Stimulated activated CD4-positive, alpha-beta T cell treated with anti-CD3 and anti-CD28 coated beads, TNF-alpha, amount 100 ng/mL, for 4 hours (primary cell): ENCODE measurements at places on chromosomes 7 and 10.

DNA sequence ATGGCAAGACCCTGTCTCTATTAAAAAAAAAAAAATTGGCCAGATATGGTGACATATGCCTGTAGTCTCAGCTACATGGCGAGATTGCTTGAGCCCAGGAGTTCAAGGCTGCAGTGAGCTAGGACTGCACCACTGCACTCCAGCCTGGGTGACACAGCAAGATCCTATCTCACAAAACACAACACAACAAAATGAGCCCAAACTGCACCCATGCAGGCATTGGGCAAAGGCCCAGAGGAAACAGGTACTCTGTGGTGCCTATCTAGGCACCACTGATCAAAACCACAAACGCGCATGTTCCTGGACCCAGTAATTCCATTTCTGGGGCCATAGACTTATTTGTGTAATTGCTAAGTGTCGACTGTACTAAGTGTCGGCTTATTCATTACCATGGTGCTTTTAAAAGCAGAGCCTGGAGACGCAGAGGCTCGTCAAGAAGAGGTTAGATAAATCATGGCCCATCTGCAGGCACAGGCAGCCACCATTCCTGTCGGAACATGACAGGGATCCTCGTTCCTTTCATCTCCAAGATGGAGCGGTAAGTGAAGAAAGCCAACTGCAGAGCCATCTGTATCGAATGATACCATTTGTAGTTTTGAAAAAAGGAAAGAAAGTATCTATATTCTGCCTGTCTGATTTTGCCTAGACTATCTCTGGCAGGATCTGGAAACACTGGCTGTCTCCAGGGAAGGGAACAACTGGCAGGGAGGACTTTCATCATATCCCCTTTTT lies 160.4 kb upstream of the RHEB start:
- DNase-seq = no peak

DNA sequence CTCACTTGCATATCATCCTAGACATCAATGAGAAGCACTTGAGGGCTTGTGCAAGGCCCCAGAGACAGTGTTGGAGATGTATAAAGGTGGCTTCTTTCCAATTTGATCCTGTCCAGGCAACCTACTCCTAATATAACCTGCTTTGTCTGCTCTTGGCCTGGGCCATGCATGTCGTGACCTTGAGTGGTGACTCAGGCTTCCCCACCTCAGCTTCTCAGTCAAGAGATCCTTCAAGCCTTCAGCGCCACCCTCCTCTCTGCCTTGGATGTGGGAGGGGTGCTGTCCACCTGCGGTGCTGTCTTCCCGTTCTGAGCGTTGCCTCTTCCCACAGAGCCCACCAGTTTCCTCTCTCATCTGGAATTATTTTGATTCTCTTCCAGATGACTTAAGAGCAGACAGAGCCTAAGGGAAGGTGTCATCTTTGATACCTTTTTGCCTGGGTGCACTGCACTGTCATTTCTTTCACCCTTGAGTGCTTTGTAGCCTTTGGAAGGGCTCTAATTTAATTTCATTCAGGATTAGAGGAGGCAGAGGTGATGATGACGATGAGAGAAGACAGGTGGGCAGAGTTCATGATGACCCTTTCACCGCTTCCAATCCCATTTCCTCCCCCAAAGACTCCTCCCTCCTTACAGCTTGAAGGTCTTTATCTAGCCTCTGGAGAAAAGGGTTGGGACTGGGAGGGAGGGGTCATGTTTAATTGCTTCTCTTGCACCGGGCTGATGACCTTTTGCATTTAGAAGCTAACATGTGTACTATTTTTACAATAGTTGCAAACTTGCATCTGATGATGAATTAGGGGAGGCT lies 6.9 kb downstream of the LSMEM1 start:
- no peak for DNase-seq

DNA sequence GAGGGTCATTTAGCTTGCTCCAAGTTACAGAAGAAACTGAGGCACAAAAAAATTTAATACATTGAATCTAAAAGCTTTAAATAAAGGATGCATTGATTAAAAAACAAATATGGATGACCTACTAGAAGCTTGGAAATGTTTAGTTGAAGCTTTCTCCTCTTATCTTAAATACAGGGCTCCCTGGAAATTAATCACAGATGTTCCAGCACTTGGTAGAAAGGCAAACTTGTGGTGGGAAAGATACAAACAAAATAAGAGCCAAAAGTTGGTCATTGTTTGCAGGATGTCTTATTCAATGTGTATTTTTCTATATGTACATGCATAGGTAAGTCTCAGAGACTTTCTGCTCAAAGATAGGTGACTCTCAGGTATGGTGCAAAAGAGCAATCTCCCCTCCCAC lies 40.7 kb upstream of the LYZL1 start:
- no peak for DNase-seq

DNA sequence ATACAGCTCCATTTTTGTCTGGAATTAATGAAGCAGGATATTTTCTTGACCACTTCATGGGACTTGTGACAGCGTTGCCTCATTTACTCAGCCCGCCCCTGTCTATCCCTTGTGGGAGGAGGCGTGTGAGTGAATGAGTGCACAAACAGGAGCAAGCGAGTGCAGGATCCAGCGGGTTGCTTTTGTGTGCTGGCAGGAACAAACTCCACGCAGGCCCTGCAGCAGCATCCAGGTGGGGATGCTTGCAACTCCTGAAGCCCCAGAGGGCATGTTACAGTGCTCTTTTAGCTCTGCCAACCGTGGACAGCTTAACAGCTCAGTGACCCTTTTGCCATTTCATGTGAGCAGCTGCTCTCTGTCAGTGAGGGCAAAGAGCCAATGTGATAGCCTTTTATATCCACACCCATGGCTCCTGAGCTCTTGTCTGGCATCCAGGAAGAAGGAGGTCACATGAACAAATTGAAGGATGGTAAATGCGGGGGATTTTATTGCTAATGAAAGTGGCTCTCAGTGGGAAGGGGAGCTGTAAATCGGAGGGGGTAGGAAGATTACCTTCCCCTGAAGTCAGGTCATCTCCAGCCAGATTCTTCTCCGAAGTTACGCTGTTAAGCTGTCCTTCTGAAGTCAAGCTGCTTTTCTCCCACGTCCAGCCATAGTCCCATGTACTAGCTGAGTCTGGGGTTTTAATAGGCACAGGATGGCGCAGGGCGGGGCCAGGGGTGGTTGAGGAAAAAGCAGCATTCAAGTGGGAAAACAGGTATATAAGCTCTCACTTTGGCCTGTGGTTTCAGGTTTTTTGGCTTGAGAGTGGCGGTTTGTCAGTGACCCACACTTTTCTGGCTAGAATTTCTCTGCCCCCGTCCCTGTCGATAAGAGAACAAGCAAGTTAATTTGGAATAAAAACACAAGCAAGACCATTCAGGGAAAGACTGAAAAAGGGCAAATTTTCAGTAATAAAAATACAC lies 714.7 kb upstream of the MBL2 start:
- DNase-seq = no peak

DNA sequence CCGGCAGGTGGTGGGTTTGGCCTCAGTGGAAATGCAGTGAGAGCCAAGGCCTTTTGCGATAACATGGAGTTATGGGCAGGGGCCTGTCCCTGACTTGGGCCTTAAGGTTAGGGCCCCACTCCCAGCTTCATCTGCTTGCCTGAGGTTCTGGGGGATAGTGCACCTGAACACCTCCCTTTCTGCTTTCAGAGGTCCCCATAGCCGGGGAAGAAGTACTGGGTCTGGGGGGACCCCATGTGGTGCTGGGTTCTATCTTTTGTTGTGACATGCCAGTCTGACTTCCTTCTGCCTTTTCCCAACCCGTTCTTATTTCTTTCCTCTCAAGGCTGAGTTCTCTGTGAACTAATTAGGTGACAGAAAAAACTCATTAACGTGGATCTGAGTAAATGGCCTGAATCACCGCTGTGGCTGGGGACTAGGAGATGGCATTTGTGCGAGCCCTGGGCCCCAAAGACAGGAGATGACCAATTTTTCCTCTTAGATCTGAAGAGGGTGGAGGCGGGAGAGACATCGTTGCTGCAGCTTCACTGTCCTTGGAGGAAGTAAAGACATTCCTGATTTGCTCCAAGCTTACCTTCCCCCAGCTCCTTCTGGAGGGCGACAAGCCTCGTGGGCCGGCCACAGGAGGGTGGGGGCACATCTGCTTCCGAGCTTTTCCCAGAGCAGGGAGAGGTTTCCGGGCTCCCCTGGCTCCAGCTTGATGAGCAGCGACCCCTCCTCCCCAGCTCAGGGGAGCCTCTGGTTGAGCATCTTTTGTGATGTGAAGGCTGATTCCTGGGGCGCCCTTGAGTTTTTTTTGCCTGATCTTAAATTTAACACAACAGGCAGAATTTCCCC lies 2.0 kb downstream of the AGAP3 start:
- no peak for DNase-seq

GRCh38 chr10:9211228-9211627 lies 1156.7 kb downstream of the GATA3 start:
- DNase-seq = no peak

GRCh38 chr10:105837951-105838350 lies 1196.9 kb downstream of the SORCS3 start:
- DNase-seq = no peak

- no peak for DNase-seq
Observed at GRCh38 chr10:79057481-79058275, 11.1 kb upstream of the ZMIZ1 start.

DNA sequence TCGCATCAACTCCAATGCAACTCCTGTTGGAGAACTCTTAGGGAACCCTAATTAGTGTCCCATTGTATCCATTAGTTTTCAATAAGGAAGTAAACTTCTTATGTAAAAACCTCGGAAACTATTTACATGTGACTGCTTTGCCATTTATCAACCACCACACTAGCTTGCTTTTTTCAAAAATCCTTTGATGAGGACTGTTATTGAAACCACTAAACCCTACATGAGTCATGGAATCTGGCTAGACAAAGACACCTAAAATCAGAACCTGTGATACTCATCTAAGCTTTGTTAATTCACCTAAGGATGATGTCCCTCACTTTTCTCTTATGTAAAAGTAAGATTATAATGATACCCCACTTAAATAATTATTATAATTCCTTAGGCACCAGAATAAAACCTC lies 414.1 kb upstream of the ETV1 start:
- no peak for DNase-seq

DNA sequence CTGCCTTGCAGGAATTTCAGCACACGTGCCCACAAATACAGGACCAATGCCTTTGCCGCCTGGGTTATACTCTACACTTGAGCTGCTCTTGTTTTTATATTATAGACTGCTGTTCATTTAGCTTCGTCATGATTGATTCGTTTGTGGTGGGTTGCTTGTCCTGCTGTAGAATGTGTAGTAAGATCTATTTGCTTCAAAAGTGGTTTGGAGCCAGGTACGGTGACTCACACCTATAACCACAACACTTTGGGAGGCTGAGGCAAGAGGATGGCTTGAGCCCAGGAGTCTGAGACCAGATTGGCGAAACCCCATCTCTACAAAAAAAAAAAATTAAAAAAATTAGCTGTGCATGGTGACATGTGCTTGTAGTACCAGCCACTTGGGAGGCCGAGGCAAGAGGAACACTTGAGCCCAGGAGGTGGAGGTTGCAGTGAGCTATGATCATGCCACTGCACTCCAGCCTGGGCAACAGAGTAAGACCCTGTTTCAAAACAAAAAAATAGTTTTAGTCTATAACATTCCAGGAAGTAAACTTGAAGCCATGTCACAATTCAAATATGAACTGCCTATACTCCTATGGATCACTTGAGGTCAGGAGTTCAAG lies 9.0 kb upstream of the RHBDD2 start:
- no peak for DNase-seq

DNA sequence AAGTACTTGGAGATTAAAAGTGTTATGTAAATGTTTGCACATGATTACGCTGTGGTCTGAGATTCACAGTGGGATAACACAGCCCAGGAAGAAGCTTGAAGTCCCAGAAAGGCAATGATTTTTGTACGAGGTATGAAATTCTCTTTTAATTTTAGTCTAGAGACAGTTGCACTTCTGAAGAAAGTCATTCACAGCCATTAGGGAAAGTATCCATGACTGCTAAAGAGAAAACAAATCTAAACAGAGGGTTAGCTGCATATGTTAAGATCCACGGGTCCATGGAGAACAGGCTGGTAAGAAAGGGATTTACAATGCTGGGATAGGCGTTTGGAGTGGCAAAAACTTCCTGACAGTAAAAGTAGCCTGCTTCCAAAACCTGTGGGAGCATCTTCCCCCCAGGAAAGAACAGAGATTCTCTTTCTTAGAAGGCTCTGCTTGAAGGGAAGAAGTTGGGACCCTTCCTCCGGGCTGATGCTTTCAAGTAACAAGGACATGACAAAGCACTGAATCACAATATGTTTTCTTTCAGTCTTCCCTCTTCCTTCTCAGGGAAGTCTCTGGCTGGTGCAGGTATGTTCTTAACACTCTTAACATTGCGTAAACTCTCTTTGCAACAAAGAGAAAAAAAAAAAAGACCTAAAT lies 220.8 kb upstream of the CELF2 start:
- DNase-seq = no peak

- no peak for DNase-seq
Observed at GRCh38 chr10:11193001-11193551, 175.4 kb downstream of the CELF2 start.

DNA sequence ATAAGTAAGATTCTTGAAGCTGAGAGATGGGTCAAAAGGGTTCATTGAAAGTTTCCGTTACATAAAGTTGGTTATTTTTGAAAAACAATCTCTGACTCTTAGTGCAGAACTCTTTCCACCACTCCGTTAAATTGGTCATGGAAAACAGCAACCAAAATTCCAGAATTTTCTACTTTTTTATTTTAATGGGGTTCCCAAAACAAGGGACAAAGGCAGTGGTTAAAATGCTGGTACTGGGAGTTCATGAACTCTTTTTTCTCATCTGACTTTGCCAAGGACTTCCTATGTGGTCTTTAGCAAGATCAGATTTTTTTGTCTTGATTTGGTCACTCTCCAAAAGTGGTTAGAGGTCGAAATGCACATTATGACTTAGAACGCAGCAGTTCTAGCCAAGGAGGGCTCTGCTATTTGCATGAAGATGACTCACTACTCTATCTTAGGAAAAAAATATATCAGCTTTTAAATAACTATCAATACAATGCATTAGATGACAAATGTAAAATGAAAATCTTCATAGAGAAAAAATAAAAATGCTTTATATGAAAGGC lies 145.7 kb downstream of the REEP3 start:
- DNase-seq = no peak

DNA sequence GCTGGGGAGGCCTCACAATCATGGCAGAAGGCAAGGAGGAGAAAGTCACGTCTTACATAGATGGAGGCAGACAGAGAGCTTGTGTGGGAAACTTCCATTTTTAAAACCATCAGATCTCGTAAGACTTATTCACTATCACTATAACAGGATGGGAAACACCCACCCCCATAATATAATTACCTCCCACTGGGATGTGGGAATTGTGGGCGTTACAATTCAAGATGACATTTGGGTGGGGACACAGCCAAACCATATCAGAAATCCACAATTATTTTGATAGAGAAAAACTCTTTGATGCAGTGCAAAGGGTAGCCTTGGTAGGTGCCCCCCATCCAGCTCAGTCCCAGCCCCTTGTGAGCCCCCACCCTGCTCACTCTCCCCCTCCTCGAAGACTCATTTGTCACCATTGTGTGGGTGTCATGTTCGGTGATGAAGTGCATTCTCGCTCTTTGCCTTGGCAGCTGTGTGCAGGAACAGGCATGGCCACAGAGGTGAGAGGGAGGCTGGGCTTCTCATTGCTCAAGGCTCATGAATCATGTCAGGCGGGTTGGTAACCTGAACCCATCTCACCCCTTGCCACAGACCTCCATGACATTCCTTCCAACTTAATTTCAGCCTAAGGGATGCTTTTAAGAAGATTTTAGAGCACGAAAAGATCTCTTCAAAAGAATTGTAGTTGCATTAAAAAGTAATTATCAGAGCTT lies 75.9 kb downstream of the BUB3 start:
- no peak for DNase-seq
